ENCODE measurements at places on chromosomes 5 and 9.

DNA sequence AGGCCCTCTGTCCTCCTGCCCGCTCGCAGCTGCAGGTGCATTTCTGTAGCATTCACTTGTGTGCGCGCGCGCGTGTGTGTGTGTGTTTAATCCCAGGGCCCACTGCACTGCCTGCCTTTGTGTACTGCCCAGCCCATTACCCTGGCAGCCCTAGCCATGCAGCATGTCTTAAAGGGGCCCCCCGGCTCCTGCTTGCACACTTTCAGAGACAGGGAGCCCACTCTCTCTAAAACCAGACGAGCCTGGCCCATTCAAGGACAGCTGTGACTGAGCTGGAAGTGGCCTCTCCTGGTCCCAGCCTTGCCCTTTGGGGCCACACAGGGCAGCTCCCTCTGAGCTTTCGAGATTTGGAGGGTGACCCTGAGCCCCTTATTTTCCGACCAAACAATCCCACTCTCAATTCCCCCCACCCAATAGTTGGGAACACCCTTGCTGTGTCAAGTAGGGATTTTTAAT is 98.9 kb downstream of the DAB2IP start:
- DNase-seq = no peak

GRCh38 chr9:134621558-134622110 is 20.0 kb upstream of the COL5A1 start:
- DNase-seq = no peak

DNA sequence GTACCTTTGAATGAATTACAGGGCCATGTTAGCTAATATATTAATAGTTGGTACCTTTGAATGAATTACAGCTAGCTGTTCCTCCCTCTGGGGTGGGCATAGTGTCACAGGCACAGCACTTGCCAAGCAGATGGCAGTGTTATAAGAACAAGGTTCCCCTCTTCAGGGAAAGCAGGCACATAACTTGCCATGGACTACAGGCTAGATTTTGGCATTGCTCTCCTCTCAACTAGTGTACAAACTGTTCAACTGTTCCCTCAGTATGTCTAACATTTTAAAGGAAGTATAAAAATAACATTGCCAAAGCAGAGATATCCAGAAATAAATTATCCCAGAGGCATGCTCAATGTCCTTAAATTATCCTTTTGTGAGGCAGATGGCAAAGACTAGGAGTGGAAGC is 33.7 kb downstream of the ABITRAM start:
- no peak for DNase-seq

DNA sequence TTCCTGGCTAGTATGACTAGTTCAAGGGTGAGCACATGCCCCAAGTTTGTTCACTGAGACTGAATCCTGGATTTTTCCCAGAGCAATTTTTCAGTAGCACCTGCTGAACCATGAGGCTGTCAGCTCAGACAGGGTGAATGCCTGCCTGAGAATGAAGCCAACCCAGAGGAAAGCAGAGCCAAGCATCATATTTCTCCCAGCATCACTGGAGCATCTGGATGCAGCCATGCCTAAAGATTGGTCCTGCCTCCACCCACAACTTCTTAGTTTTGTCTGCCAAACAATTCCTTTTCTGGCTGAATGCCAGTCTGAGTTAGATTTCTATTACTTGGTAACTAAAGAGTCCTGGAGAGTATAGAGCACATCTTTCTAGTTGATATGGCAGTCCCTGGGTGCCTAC is 343.6 kb downstream of the CSNK1G3 start:
- no peak for DNase-seq

- DNase-seq = peak; percentile 8
Measured at GRCh38 chr5:111495159-111495558, 17.2 kb downstream of the STARD4 start.

DNA sequence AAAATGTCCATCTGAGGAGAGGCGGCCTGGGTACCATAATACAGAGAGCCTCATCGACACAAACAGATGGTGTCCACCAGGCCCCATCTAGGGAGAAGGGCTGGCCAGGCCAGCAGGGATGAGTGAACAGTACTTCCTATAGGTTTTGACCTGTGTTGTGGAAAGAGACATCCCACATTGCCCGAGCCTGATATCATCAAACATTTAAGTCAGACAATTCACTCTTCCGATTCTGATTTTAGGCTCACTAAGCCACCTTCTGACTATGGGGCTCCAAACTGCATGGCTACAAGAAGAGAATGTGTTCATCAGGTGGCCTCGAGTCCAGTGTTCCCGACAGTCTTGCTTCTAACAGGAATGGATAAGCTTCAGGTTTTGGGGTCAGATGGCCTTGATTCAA is 38.9 kb downstream of the SLC22A5 start:
- DNase-seq = no peak

GRCh38 chr5:83925955-83926337 is 205.3 kb upstream of the HAPLN1 start:
- DNase-seq = no peak

DNA sequence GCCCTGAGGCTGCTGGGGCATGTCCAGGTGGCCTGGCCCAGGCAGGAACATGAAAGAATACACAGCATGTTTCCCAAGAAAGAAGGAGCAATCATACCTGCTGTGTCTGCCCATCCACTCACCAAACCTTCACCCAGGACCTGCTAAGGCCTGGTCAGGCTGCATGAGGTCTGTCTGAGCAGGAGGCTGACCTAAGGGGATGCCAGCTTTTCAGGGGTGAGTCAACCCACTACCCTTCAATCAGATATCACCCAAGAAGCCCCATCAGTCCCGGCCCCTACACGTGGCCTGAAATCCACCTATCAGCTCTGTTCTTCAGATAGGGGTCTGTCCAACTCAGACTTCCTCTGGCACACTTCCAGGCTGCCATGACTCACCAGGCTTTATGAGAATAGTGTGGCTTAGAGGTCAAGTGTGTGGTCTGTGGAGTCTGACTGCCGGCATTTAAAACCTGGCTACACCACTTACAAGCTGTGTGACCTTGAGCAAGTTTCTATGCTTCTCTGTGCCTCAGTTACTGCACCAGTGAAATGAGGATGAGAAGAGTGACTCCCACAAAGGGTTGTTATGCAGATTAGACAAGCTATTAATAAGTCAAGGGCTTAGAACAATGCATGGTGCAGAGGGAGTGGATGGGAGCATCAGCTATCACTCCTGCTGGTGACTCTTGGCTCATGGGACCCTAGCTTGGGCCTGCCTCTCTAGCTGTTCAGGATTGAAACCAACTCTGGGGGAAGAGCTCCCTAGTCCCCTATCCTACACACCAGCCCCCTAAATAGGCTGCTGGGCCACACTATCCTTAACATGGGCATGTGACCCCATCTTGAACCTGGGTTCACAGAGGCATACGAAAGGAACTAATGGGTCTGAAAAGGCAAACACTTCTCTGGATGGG is 130.3 kb downstream of the PAX5 start:
- peak; percentile 61 for DNase-seq

DNA sequence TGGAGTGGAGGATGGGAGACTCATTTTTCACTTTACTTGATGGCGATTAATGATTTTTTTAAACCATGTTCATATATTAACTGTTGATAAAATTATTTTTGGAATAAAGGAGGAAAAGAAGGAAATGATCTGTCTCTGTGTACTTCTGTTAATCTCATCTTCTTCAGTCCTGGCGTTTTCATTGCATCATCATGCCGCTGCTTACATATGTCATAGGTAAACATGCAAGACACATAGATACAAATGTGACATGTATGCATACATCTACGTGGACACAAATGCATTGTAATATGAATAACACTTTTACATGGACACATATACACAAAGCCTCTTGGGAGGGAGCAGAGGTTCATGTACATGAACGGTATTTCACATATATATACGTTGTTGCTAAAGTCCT is 10.0 kb downstream of the TMEM174 start:
- DNase-seq = no peak

GRCh38 chr9:132287256-132287760 is 67.5 kb downstream of the SETX start:
- no peak for DNase-seq

GRCh38 chr9:37675661-37676060 is 24.9 kb downstream of the FRMPD1 start:
- no peak for DNase-seq

DNA sequence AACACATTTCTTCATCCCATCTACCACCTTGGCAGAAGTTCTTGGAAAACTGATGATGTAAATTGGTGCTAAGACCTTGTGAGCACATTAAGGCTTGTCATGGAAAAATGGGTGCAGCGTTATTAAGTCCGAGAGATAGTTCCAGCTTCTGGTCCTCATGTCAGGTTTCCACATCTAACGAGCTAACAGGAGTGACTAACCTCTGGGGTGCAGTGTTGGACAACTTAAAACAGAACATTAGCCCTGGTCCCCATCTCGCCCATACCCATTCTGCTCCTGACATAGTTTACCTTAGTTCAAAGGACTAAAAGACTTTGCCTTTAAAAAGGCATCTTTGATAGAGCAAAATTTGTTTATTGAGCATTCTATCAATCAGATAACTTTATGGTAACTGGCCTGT is 128.0 kb downstream of the SLC1A3 start:
- DNase-seq = peak; percentile 39

DNA sequence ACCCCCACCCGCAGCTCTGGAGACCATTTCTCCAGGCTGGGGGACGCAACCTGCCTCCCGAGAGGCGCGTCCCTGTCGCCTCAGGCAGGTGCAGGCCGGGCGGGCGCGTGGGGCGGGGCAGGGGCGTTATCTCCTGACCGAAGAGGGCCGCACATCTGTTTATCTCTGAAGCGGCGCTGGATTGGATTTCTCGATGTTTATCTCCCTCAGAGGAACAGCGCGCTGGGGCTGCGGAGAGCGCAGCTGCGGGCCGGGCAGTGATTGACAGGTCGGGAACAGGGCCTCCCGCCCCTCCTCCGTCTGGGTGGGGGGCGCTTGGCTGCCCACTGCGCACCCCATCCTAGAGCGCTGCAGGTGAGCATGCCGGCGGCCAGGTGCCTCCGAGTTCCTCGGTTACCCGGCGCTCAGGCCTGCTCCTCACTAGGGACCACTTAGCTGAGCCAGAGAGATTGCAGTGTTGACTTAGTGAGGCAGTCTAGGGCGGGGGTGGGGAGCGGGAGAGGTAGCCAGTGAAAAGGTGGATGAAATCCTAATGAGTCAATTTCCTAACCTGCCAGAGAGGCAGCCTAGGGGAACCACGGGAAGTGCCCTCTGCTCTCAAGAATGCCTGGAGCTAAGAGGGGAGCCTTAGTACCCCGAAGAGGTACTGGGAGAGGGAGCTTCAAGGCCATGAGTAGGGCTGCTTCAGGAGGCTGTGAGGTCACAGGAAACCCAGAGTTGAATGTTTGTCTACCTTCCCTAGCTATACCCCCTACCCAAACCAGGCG is 39.6 kb upstream of the TIFAB start:
- DNase-seq = peak; percentile 98

- peak; percentile 20 for DNase-seq
Measured at GRCh38 chr9:14433351-14434157, 119.6 kb upstream of the NFIB start.

GRCh38 chr9:83372957-83373356 is 165.2 kb downstream of the FRMD3 start:
- DNase-seq = no peak

GRCh38 chr5:54705994-54706653 is 188.6 kb downstream of the SNX18 start:
- DNase-seq = no peak

GRCh38 chr9:108854094-108854493 is 1.7 kb downstream of the ACTL7B start:
- no peak for DNase-seq

DNA sequence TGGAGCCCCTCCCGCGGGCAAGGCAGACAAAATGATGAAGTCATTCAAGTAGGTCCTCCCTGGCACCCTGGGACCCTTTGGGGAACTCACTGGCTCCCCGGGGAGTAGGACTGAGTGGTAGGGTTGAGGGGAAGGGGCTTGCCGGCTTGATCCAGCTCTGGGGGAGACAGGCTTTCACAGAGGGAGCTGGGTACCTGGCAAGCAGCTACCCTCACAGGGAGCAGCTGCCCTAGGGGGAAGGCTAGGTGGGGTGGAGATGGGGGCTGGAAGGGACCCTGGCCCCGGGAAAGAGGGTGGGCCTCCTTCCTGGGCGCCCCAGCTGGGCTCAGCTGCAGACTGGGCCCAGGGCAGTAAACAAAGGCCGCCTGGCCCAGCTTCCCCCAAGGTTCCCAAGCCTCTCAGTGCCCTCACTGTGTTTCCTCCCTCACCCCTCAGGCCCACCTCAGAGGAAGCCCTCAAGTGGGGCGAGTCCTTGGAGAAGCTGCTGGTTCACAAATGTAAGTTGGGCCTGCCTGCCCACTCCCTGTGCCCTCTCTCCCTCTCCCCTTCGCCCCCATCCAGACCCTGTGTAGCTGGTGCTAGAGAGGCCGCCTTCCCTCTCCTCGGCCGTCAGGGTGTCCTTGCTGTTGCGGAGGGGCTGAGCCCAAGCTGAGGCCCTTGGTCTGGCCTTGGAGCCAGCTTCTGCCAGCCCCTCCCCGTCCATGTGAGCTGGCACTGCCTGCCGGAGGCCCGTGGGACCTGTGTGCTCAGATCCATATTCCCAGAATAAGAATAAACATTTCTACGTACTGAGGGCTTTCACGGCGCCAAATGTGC is 131.2 kb downstream of the RGS3 start:
- no peak for DNase-seq

DNA sequence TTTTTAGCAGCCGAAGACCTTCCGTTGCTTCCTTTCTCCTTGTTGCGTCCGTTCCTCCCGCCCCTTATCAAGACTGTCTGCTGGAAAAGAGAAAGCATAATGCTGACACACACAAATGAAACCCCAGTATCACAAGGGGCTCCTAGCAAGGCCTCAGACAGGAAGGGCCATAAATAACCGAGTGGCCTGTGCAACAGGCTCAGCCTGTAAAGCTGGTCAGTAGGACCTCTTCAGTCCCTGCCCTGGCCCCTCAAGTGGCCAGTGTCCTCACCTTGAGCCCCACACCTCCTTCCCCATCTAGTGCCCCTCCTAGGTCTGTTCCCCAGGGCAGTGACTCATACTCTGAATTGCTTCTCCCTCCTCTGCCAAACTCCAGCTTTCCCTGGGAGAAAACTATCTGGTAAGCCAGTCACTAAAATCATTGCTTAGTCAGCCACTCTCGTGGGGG is 174.6 kb upstream of the IL12B start:
- peak; percentile 72 for DNase-seq

DNA sequence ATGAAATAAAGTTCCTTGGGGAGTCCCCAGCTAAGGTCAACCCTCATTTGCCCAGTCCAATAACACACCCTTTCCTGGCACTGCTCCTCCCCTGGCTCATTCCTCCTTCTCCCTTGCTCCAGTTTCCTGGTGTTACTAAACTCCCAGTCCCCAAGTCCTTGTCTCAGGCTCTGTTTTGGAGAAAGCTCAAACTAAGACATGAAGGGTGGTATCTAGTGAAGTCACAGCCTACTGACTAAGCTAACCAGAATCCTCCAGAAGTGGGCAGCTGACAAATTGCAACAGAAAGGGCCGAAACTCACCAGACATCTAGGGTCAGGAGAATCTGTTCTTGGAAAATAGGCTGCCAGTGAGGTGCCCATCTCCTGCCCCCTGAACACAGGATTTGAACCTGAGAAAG is 118.7 kb upstream of the NEK6 start:
- DNase-seq = no peak

GRCh38 chr5:176678584-176678983 is 31.3 kb downstream of the TSPAN17 start:
- no peak for DNase-seq

All from RWPE1 (cell line).